ENCODE measurements at places on chromosomes 13 and 19.

DNA sequence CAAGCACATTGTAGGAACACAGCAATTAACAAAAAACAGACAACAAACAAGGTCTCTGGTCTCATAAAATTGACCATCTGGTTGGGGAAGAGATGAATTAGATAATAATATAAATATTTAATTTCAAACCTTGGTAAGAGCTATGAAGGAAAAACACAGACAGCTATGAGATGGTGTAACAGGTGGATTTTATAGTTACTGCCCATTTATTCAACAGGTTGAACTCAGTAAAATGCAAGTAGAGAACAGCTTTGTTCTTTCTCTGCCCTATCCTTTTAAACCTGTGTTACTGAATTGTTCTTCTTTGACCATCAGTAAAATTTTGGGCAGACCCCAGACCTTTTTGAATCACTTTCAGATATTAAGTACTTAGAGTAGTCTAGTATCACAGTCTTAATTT is 77.6 kb upstream of the FAM216B start:
- DNase-seq: no peak

DNA sequence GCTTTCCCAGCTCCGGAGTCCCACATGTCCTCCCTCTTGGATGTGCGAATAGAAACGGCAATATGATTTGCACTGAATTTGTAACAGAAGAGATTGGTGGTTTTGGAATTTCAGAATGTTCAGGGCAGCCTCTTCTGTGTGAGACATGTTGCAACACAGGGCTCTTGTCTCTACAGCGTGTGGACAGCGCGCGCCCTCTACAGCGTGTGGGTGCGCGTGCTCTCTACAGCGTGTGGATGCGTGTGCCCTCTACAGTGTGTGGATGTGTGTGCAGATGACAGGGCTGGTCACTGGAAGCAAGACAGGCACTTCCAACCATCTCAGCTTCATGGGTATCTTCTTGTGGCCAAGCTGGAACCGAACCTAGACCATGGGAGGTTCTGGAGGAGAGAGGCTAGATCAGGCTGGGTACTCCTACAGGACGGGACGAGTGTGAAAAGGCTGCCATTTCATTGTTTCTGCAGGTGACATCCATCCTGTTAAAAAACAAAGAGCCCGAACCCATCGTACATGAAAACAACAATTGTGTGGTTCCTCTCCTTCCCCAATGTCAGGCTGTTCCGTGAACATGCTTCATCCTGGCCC is 78.4 kb downstream of the TEX29 start:
- no peak for DNase-seq

DNA sequence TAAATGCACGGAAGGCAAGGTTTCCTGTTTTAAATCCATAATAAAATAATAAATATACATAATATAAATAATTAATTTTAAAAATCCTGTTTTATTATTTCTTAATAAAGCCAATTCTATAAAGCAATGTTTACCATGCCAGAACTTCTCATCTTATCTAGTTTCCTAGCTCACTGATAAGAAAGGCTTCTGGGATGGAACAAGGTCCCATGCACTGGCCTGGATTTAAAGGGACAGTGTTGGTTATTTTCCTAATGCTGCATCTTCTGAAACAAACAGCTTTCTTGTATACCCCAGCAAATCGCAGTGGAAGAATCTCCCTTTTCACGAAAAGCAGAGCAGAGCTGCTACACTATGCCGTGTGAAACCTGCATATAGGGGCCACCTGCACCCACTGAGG is 68.8 kb downstream of the LNX2 start:
- no peak for DNase-seq

DNA sequence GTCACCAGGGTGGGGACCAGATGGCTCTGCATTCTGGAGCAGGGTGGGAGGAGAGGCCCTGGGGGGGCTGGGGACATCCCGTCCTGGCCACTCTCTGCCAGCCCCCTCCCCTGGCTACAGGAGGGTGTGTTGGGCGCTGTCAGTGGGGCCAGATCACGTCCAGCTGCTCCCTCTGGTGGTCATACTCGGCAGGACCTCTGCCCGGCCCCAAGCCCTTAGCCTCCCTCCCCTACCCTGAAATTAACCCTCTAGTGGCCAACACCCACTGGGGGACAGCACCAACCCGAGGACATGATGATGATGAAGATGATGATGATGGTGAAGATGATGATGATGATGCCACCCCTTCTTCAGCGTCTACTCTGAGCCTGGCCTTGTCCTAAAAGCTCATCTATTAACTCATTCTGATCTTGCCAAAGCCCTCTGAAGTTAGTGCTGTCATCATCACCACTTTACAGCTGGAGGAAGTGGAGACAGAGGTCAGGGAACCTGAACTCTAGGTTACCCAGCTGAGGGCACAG is 590 bp upstream of the LGI4 start:
- DNase-seq: no peak

- DNase-seq: no peak
These were observed 154.3 kb downstream of the LMO7 start for GRCh38 chr13:75790198-75790970.

DNA sequence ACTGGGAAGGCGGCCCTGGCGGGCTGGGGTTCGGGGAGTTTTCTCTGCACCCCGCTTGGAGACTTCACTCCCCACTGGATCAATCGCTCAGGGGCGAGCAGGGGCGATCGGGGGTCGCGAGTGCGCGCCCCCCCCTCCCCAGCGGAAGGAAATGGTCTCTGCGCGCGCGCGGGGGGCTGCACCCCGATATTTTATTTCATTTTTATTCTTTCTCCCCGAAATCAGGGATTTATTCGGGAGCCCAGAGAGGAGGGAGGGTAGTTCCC is 421 bp downstream of the ARID3A start:
- no peak for DNase-seq

- DNase-seq: no peak
These were observed 4.3 kb upstream of the ZNF529 start for GRCh38 chr19:36577271-36577996.

GRCh38 chr19:44796701-44797115 is 12.2 kb upstream of the BCAM start:
- no peak for DNase-seq

GRCh38 chr19:46513461-46514236 is 18.0 kb upstream of the PNMA8B start:
- peak; percentile 50 for DNase-seq

GRCh38 chr19:16470911-16471811 is 609 bp downstream of the EPS15L1 start:
- DNase-seq: no peak

DNA sequence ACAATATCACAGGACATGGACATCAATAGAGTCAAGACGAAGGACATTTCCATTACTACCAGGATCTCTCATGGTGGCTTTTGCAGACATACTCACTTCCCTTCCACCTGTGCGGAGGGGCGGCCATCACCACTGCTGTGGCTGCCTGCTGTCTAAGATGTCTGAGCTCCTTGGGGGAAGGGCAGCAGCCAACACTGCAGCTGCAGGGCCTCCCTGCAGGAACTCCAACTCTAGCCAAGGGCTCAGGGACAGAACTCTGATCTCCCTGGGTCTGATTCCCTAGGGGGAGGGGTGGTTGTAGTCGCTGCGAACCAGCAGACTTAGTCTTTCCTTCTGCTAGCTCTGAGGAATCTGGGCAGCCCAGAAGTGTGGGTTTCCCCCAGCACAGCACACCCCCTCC is 78.9 kb upstream of the ANKRD10 start:
- no peak for DNase-seq

- no peak for DNase-seq
These were observed 64.5 kb downstream of the RAP2A start for GRCh38 chr13:97498419-97498818.

GRCh38 chr13:73767747-73768315 is 366.4 kb downstream of the KLF12 start:
- DNase-seq: peak; percentile 8

- DNase-seq: no peak
These were observed 77.3 kb upstream of the SIAH3 start for GRCh38 chr13:45928843-45929242.

GRCh38 chr13:23778002-23778652 is 111.1 kb downstream of the MIPEP start:
- DNase-seq: no peak

DNA sequence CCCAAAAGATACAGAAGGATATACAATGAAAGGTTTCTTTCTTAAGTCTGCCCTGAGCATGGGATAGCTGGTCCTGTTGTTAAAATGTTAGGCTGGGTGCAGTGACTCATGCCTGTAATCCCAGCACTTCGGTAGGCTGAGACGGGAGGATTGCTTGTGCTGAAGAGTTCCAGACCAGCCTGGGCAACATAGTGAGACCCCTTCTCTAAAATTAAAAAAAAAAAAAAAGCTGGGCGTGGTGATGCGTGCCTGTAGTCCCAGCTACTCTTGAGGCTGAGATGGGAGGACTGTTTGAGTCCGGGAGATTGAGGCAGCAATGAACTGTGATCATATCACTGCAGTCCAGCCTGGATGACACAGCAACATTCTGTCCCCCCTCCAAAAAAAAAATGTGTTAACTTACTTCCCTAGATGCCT is 52.5 kb upstream of the SHKBP1 start:
- DNase-seq: no peak

DNA sequence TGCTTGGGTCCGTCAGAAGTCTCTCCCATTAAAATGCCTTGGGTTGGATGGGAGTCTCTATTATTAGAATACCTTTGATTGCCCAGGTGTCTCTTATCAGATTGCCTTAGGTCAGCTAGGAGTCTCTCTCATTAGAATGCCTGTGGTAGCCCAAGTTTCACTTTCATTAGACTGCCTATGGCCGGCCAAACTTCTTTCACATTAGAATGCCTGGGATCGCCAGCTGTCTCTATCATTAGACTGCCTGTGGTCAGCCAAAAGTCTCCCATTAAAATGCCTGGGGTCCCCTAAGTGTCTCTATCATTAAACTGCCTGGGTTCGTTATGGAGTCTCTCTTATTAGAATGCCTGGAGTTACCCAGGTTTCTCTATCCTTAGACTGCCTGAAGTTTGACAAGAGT is 1476.7 kb downstream of the UQCRFS1 start:
- no peak for DNase-seq

GRCh38 chr13:110571896-110572777 is 10.6 kb upstream of the RAB20 start:
- no peak for DNase-seq
